ENCODE measurements at places on chromosomes 6 and 20.

DNA sequence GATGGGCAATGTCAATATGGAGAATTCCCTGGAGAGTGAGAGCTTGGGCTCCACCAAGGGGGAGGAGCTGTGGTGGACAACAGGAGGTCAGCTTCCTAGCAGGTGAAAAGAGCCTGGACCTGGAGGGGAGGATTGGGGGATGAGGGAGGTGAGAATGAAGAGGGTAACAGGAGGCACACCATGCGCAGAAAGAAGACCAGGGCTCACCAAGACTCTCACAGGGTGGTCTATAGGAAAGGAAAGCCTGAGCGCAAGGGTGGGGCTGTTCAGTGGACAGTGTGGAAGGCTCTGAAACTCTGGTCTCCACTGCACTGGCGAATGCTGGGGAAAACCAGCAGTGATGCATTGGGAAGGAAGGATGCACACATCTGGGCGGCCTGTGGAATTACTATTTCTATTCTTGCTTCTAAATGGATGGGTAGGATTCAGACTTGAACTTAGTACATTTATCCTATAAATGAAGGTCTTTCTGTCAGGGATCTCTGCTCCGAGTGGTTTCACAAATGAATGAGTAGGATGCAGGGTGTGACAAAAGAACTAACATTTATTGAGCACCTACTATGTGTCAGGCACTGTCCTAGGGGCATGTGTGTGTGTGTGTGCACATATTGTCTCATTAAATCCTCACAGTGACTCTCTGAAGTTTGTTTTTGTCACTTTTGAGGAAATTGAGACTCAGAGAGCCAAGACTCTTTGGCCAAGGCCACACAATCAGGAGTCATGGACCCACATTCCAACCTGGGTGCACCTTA lies 152.7 kb downstream of the CD83 start:
- DNase-seq: no peak

DNA sequence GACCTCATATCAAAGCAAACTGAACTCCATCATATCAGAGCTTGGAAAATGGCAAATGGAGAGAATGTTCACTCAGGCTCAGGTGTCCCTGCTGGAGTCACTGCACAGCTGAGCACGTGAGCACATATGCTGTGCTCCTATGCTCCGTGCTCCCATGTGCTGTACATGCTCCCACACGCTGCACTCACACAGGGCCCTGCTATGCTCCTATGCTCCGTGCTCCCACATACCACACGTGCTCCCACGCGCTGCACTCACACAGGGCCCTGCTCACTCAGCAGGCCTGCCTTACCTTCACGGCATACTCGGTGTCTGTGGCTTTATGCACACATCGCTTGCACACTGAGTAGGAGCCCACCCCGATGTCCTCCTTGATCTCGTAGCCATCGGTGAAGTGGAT lies 65.7 kb upstream of the MPC1 start:
- DNase-seq: no peak

GRCh38 chr6:150543178-150543577 lies 56.5 kb upstream of the PLEKHG1 start:
- DNase-seq: no peak

GRCh38 chr6:19791267-19791666 lies 45.9 kb upstream of the ID4 start:
- no peak for DNase-seq

- no peak for DNase-seq
These were observed 58.8 kb upstream of the CNKSR3 start for GRCh38 chr6:154569156-154569862.

DNA sequence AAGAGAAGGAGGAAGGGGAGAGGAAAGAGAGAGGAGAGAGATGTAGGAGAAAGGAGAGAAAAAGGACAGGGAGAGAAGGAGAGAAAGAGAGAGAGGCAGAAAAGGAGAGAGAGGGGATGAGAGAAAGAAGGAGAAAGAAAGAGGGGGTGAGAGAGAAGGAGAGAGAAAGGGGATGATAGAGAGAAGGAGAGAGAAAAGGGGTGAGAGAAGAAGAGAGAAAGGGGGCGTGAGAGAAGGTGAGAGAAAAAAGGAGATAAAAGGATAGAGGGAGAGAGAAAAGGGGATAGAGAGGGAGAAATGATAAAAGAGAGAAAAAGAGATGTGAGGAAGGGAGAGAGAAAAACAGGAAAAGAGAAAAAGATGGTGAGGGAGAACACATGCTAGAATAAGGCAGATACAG lies 933.4 kb downstream of the KIF16B start:
- DNase-seq: no peak

Data from skeletal muscle cell (primary cell).